ENCODE measurements at places on chromosomes 16 and 17. TPM values are rescaled to one million over a fixed set of nuclear protein-coding genes. Genes with fewer than 3 reads are reported as not detected.

GJD3 gene
- 3.0 TPM for total RNA-seq

CCL18 gene
- total RNA-seq, result 227 TPM

KCNAB3 gene
- 3.5 TPM for total RNA-seq

TBC1D3 gene
- not detected for total RNA-seq

SPATA20 gene
- total RNA-seq, result 37.6 TPM

PIK3R6 gene
- 2.4 TPM for total RNA-seq

RAB37 gene
- total RNA-seq, result 3.2 TPM

IRX3 gene
- 40.7 TPM for total RNA-seq

DCUN1D3 gene
- total RNA-seq, result 26.5 TPM

TNFSF13 gene
- total RNA-seq, result 87.4 TPM

TPPP3 gene
- 79.2 TPM for total RNA-seq

AP1G1 gene
- total RNA-seq, result 100 TPM

CHAD gene
- total RNA-seq, result 0.21 TPM

FADS6 gene
- total RNA-seq, result not detected

HERPUD1 gene
- 155 TPM for total RNA-seq

AATK gene
- total RNA-seq, result 48.5 TPM

NEUROD2 gene
- total RNA-seq, result not detected

KRT32 gene
- total RNA-seq, result not detected

NPIPA3 gene
- 2.9 TPM for total RNA-seq

CCL8 gene
- total RNA-seq, result 0.96 TPM

MYH1 gene
- total RNA-seq, result 0.20 TPM

KRTAP4-9 gene
- total RNA-seq, result not detected

DHRS13 gene
- 8.8 TPM for total RNA-seq

NAGPA gene
- total RNA-seq, result 21.0 TPM

KRTAP9-2 gene
- not detected for total RNA-seq

ACE gene
- 68.9 TPM for total RNA-seq

GH1 gene
- not detected for total RNA-seq

TXNL4B gene
- total RNA-seq, result 9.8 TPM

LPO gene
- total RNA-seq, result not detected

TMC7 gene
- 9.7 TPM for total RNA-seq

HLF gene
- 9.9 TPM for total RNA-seq

PLXDC1 gene
- total RNA-seq, result 4.1 TPM

NETO2 gene
- 12.1 TPM for total RNA-seq

PDE6G gene
- 1.3 TPM for total RNA-seq

ETV4 gene
- total RNA-seq, result 4.3 TPM

IRX6 gene
- total RNA-seq, result 4.6 TPM

CRHR1 gene
- total RNA-seq, result not detected

DHRS7C gene
- total RNA-seq, result not detected

SLC38A8 gene
- total RNA-seq, result 0.65 TPM

LITAF gene
- total RNA-seq, result 125 TPM

C17orf78 gene
- total RNA-seq, result not detected

Measured in left lung (tissue), 14 donors.